ENCODE measurements at places on chromosomes 3 and 15. TPM values are rescaled to one million over a fixed set of nuclear protein-coding genes. Genes with fewer than 3 reads are reported as not detected.
A peak's percentile ranks its signal among the peaks of the same experiment; 100 is the strongest.

CP gene
- total RNA-seq, result 6.8 TPM

VWA5B2 gene
- not detected for total RNA-seq

OIP5 gene
- total RNA-seq, result not detected

CLDN1 gene
- total RNA-seq, result 9.0 TPM

NMB gene
- total RNA-seq, result 6.3 TPM

SLC6A1 gene
- total RNA-seq, result 4.1 TPM

PLCB2 gene
- total RNA-seq, result 1.9 TPM

PPP4R2 gene
- total RNA-seq, result 31.6 TPM

SMAD6 gene
- total RNA-seq, result 104 TPM

DNA sequence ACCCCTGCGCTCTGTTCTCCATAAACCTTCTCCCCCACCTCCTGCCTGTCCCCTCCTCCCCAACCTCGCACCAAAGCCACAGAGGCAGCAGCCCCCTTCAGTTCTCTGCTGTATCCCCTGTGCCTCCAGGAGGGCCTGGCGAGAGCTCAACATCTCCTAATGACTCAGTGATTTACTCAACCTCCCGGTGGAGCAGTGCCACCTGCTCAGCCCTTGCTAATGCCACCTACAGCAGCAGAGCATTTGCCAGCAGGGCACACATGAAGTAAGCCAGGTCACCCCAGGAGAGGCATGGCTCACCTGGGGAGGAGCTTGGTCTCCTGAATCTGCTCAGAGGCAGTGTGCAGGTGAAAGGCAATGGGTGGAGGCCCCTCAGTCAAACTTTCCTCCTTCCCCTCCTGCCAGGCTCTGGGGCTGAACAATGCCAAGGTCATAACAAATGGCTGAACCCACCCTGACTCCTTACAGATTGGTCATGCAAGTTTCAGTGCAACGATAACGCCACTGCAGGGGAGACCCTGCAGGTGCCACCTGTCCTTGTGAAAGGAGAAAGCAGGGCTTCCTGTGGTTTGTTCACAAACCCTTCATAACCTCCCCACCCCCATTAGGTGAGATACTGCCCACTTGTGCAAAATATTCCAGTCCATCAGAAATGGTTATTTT is 19.8 kb downstream of the TRPM1 start:
- DNase-seq, result peak; percentile 56

DNA sequence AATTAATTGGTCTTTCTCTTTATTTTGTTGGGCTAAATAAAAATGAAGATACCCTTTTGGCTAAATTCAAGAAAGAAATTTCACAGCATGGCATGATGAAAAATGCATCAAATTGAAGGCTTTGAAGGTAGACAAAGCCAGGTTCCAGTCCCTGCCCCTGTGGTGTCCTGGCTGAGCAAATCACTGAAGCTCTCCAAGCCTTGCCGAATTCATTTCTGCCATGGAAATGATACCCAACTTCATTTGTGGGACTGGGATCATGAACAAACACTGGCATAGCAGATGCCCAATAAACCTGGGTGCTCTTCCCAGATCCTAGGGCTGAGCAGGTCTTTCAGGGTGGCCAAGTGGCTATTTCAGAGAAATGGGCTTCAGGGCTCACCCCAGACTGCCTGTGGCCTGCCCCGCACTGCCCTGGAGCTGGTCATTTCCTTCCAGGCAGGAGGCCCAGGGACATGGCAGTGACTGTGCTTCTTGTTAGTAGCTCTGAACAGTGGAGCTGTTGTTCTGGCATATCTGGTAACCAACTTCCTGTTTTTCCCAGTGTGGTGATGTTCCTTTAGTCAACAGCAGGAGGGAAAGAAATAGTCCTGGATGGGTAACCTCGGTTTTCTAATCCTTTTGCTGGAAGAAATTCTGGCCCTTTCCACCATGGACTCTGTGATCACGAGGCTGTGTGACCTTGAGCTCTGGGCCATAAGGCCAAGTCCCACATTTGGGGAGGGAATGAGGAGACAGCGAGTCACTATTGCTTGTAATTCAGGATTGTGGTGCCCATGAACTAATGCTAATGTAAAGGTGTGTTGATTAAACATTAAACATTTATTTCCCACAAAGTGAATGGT is 47.6 kb downstream of the CTDSPL start:
- no peak for DNase-seq

GRCh38 chr3:121659586-121659985 is 1.1 kb downstream of the HCLS1 start:
- DNase-seq, result no peak

GRCh38 chr3:122576174-122576940 is 1.1 kb upstream of the PARP15 start:
- DNase-seq, result no peak

DNA sequence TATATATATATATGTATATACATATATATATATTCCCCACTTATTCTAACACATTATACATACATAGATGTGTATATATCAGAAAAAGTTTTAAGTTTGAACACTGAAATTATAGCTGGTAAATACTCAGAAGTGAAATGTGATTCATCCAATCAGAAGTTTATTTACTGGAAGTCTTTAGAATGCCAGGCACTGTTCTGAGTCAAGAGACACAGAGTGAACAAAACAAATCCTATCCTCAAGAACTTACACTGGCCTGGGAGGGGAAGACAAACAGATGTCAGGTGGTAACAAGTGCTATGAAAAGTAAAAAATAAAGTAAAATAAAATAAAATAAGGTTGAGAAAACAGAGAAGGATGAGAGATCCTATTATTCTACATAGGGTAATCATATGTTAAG is 13.4 kb downstream of the DHX36 start:
- no peak for DNase-seq

- DNase-seq, result no peak
Observed at GRCh38 chr3:48630833-48631232, 4.4 kb downstream of the SLC26A6 start.

- no peak for DNase-seq
Observed at GRCh38 chr3:126851934-126852333, 131.0 kb upstream of the PLXNA1 start.

DNA sequence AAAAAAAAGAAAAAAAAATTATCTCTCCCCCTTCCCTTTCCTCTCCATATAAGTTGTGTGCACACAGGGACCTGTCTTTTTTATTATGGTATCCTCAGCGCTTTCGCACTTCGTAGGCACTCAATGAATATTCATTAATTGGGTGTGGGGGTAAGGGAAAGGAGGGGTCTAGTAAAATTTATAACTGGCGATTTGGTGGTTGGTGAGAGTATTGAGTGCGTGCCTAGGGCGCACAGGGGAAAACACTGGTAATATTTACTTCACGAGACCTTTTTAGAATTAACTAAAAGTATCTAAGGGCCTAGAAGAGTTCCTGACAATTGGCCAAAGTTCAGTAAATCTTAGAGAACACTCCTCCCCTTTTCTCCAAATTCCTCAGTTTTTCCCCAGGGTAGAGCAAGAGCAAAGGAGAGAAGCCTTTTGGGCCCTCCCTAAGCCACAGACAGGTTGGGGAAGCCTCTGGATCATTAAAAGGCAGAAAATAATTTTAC is 25.7 kb downstream of the TYRO3 start:
- DNase-seq, result no peak

DNA sequence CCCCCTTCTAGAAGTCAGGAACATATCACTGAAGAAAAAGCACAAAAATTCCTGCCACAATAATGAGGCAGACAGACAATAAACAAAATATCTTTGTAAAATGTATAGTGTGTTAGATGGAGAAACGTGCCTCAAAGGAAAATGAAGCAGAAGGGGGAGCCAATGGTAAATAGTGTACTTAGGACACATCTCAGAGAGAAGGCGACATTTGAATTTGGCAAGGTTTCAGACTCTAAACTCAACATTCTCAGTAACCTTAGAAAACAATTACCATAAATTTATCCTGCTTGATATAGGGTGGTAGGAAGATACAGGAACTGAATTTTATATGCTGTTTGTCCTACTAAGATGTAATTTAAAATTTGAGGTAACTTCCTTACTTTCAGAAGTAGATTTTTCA is 52.6 kb upstream of the PTX3 start:
- DNase-seq, result no peak

DNA sequence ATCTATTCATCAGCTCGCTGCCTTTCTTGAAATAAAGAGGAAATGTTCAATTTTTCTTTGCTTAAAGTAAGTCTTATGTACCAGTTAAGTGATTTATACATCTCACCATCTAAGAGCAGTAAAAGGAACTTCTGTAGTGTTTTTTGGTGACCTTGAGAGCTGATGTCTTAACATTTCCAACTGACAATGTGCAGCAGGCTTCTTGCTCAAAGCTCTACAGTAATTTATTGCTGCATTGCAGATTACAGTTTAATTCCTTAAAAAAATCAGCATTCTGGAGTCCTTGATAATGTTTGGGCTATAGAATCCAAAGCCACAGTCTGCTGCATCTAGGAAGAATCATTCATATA is 61.6 kb downstream of the DIPK2A start:
- DNase-seq, result no peak

- no peak for DNase-seq
Observed at GRCh38 chr3:181711325-181712135, at the start of gene SOX2. TSS of gene SOX2 (plus strand) at chr3:181711925. CDS start at chr3:181712361, 436 bp downstream.

DNA sequence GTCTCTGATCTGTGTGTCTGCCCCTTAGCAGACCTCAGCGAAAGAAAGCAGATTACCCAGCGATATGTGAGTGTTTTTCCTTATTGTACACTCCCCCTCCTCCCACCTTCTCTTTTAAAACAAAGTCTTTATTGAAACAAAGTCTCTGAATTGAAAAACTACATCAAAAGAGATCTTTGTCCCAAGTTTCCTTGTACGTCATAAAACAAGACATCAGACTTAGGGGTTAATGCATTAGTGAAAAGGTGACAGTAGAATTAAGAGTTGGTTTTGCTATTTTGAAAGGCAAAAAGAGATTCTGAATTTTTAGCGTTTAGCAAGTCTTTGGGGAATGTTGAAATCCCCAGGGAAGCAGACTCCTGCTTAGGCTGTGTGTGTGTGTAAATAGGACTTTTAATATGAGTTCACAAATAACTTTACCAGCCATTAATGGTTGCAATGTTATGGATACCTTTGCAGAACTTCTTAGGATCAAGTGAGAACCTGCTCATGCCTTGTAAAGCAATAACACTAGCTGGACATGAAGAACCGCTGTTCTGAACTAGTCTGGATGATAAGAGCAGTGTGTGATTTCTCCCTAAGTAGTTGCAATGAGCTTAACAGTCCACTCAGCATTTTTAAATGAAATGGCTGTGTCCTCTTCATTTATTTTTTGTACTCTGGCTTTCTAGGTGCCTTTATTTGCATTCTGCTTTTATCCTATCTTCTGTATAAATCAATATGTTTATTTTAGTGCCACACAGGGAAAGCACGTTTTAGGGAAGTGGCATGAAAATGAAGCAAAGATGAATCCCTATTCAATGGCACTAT is 136.6 kb downstream of the MCTP2 start:
- no peak for DNase-seq

DNA sequence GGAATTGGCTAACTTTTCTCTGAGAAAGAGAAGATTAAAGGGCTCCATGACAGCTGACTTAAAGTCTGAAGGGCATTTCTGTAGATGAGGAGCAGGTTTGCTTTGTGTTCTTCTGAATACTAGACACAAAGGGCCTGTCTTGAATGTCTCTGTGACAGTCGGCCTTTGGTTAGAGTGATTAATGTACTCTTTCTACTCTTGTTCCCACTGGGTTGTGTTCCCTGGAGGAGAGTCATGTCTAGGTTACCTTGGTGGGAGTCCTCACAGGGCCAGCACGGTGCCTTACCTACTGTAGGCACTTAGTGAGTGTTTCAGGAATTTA is 66.1 kb downstream of the MAP2K5 start:
- no peak for DNase-seq
